ENCODE measurements at places on chromosomes 12 and 14. TPM values are rescaled to one million over a fixed set of nuclear protein-coding genes. Genes with fewer than 3 reads are reported as not detected.

GRCh38 chr12:73935817-73936216 lies 601.8 kb upstream of the ATXN7L3B start:
- no peak for DNase-seq

DNA sequence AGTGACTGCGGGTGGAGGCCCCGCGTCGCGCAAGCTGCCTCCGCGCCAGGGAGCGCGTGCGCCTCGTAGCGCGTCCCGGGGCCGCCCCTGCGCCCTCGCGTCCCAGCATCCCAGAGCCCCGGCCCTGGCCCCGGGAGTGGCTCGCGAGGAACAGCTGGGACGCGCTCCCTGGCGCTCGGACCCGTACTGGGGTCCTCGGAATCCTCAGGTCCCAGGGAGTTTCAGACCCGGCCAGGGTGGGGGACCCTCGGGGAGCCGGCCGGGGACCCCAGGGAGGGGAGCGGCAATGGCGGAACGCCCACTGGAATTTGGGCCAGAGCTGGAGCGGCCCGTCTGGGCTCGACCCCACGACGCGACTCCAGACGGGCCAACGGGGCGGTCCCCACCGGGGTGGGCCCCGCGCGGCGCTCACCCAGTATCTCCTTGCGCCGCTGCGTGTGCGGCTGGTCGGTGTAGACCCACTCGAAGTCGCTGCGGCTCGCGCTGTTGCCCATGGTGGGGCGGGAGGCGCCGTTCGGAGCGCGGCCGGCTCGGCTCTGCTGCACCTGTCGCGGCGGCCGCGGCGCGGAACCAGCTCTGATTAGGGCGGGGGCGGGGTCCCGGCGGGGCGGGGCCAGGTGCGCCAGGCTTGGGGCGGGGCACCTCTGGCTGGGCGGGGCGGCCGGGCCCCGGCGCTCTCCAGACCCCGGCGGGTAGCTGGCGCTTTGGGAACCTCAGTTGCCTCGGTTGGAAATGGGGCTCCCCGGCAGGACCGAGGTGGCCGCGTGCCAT lies at the start of gene DEGS2:
DEGS2 (minus strand) TSS at position 552 of the 771 bp plus-strand sequence; CDS start at position 494, 58 bp downstream.
- no peak for DNase-seq

GRCh38 chr12:127429551-127430285 lies 837.3 kb upstream of the TMEM132C start:
- no peak for DNase-seq

FBRSL1 gene
- 4.0 TPM for total RNA-seq

GRCh38 chr14:104954746-104955395 lies 23.3 kb downstream of the AHNAK2 start:
- no peak for DNase-seq

OTX2 gene
- not detected for total RNA-seq

KRT79 gene
- total RNA-seq: not detected

PRH2 gene
- not detected for total RNA-seq

- no peak for DNase-seq
Measured at GRCh38 chr12:46904406-46905238, 78.8 kb upstream of the SLC38A4 start.

GRCh38 chr14:101255765-101256125 lies 305.6 kb upstream of the DIO3 start:
- DNase-seq: no peak

NRIP2 gene
- not detected for total RNA-seq

EPYC gene
- not detected for total RNA-seq

GRCh38 chr14:104274806-104275205 lies 136.4 kb downstream of the KIF26A start:
- no peak for DNase-seq

DNA sequence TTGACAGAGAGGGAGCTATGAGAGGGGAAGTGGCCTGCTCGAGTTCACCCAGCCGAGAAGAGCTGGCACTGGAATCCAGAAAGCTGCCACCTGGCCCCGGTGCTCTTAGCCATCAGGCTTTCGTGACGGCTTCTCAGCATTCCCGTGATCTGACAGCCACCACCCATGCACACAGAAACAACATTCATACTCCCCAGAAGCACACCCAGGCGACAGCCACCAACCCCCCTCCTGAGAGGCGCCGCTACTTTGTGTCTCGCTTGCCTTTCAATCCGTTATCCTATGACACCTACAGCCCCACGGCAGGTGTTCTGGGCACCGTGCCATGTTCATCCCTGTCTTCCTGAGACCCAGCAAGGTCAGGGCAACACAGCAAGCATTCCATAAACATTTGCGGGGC lies 31.4 kb downstream of the PSMC1 start:
- no peak for DNase-seq

GRCh38 chr14:71050227-71050823 lies 143.1 kb downstream of the PCNX1 start:
- DNase-seq: peak; percentile 68

- DNase-seq: no peak
Measured at GRCh38 chr14:96062506-96062905, 23.3 kb downstream of the C14orf132 start.

DNA sequence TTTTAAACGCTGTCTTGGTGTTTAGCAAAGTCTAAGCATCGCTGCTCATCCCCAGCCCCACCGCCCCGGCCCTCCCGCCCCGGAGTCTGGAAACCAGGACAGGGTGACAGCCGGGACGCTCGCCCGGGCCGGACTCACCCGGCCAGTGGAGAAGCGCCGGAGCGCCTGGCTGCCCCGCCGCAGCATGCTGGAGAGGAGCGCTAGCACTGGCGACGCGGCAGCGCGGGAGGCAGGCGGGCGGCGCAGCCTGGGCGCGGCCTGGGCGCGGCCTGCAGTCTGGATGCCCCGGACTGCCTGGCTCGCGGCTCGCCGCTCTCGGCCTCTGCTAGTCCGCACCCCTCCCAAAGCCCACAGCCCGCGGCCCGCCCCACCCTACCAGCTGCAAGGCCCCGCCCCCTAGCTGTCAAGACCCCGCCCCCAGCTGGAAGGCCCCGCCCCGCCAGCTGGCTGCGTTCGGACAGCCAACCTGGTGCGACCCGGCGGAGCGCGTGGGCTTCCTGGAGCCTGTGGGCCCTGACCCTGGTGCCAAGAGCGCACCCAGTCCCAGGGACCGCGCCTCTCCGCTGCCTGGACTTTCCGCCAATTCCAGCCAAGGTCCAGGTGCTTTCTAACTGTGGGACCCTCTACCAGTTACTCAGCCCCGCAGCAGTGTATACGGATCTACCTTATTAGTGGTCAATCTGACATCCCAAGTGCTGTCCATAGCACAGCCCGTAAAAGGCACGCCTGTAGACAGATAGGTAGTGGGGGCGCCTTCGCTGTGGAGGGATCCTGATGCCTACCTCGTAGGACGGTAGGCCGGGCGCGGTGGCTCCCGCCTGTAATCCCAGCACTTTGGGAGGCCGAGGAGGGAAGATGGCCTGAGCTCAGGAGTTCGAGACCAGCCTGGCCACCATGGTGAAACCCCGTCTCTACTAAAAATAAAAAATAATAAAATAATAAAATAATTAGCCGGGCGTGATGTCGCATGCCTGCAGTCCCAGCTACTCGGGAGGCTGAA lies at the start of gene ALDH1L2:
ALDH1L2 (minus strand) TSS at position 208 of the 1,000 bp plus-strand sequence; CDS start at position 186, 22 bp downstream.
- DNase-seq: no peak

GRCh38 chr14:62428429-62429203 lies 616.6 kb downstream of the KCNH5 start:
- no peak for DNase-seq

GRCh38 chr12:79085106-79085682 lies 220.6 kb downstream of the SYT1 start:
- no peak for DNase-seq

ADAMTS20 gene
- not detected for total RNA-seq

DNA sequence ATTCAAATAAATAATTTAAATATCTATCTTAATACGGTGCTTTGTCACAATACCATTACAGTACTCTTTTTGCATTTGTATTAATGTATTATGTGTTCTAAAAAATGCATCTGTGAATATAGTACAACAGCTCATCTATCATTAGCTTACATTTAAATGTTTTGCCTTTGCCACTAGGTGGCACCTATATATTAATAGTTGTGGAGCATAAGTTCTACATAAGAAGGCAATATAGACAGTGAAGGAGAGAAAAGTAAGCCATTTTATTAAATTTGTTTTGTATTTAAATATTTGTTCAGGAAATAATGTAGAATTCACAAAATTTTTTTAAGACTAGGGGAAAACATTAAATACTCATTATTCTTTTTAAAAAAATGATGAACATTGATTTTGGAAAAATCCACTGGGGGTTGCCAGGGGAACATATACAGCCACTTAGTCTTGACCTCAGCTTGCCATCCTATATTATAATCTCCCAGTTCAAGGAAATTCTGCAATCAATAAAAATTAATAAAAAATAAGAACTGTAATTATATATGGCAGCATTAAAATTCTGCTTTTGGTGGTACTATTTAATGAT lies 9.8 kb downstream of the CCER1 start:
- DNase-seq: peak; percentile 76

GPR68 gene
- 0.36 TPM for total RNA-seq

CCDC184 gene
- 1.2 TPM for total RNA-seq

Data from Karpas-422 (cell line).